ENCODE measurements at places on chromosomes 7 and 10. TPM values are rescaled to one million over a fixed set of nuclear protein-coding genes. Genes with fewer than 3 reads are reported as not detected.

The PIP gene
- total RNA-seq = not detected

The VPS37D gene
- total RNA-seq = 14.6 TPM

The POM121 gene
- 17.7 TPM for total RNA-seq

The PRTFDC1 gene
- total RNA-seq = 29.0 TPM

The TFEC gene
- total RNA-seq = 4.5 TPM

The SEMA4G gene
- total RNA-seq = 6.6 TPM

The OPN1SW gene
- 35.2 TPM for total RNA-seq

The FAM237B gene
- total RNA-seq = not detected

Measured in camera-type eye (tissue), 1 donor.